ENCODE measurements at places on chromosomes 7 and 10.
A peak's percentile ranks its signal among the peaks of the same experiment; 100 is the strongest.

GRCh38 chr7:66211429-66211828, 6.3 kb downstream of the TPST1 start:
- DNase-seq = no peak

- DNase-seq = peak; percentile 21
Observed at GRCh38 chr10:79502561-79503309, 9.6 kb upstream of the EIF5AL1 start.

- peak; percentile 45 for DNase-seq
Observed at GRCh38 chr7:98745722-98746318, 124.0 kb downstream of the TMEM130 start.

- DNase-seq = peak; percentile 86
Observed at GRCh38 chr10:3542185-3542611, 242.8 kb downstream of the KLF6 start.

GRCh38 chr10:132443605-132443982, 46.6 kb downstream of the PWWP2B start:
- DNase-seq = peak; percentile 57

DNA sequence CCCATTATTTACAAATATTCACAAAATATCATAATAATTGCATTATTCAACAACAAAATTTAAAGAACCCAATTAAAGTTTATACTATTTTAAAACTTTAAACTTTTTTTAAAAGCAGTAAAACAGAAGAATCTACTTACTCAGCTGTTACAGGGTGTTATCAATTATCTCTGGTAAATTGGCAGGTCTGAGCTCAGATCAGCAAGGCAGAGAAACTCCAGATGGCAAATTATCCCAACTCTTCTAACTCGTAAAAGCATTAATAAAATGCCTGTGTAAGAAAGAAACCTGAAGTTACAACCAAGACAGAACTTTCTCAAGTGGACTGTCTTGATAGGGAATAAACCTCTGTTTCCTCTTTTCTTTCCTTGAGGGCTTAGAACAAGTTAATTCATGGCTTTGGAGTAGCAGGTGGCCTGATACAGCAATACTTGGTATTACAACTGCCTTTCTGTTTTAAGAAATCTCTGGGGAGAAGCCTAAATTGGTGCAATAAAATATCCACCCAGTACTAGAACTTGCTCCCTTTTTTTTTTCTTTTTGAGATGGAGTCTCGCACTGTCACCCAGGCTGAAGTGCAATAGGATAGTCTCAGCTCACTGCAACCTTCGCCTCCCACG, 275.3 kb upstream of the MKLN1 start:
- DNase-seq = no peak
